ENCODE measurements at places on chromosomes 11 and 22.
A peak's percentile ranks its signal among the peaks of the same experiment; 100 is the strongest.

DNA sequence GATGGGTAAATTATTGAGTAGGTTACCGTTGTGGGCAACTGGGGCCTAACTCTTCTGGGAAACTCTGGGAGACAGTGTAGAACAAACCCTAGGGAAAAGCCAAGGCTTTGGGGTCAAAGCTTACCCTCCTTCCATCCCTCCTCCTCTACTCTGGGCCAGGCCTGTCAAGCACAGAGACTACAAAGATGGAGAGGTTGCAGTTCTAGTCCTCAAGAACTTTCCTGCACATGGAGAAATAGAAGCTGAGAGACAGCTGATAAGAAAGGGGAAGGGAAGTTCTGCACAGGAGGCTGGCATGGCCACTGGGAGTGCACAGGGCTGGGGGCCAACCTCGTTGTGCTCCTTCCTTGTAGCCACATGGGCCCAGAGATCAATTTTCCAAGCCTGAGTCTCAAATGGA, 67.2 kb upstream of the ALX4 start:
- DNase-seq, result no peak

DNA sequence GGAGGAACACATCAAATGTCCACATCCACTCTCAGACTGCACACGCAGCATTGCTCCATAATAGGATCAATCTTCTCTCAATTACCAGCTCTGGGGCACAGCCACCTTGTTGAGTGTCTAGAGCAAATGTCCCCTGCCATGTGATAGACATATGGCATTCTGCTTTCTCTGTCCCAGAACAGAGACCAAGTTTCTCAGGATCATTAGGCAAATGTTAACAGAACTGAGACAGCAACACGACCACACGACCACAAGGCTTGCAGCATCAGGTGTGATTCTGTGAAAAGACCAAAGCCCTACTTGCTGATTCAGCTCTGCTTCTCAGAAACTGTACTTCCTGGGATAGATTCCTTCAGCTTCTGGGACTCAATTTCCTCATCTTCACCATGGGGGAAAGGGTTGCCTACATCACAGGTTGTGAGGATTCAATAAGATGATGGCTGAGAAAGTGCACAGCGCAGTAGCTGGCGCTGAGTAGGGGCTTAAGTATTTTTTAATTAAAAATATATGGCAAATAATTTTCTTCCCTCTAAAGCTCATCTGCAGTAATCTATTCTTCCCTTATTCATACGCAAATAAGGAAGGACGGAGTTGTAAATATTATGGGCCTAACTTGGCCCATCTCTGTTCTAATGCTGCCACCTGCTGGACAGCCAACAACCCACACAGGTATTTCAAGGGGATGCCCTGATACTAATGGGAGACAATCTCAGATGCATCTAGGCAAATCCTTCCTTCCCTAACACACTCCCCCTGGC, 54.3 kb upstream of the USP47 start:
- DNase-seq, result peak; percentile 73

DNA sequence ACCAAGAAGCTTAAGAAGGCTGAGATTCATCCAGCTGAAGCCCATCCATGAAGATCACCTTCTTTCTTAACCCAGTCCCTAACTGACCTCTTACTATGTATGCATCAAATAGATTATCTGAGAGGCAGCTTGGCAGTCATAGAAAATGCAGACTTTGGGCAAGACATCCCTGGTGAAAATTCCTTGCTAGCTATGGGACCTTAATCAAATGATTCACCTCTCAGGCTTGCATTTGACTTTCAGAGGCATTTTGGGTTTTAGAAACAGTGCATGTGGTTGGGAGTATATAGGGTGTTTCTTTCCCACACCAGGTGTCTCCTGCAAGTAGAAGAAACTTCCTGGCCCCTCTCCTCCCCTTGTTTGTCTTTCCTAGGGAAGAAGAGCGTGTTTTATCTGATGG, 188.5 kb upstream of the ISX start:
- no peak for DNase-seq

DNA sequence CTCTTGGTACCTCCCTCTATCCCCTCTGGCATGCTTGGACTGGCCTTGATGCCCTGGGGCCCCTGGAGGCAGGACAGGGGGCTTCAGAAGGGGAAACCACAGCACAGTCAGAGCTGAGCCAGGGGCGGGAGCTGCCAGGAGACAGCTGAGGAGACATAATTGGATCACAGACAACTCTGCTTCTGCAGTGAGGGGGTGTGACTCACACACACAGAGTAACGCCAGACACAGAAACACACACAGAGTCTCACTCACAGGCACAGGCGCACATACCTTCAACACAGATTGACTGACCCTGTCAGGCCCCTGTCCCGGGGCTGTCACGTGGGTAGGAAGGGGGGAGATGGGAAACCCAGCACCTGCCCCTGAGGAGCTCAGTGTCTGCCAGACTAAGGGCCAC, 20.6 kb downstream of the STARD10 start:
- peak; percentile 86 for DNase-seq

GRCh38 chr22:49720279-49720959, 107.3 kb downstream of the BRD1 start:
- DNase-seq, result no peak

GRCh38 chr11:101008961-101009689, 120.5 kb downstream of the PGR start:
- DNase-seq, result no peak

GRCh38 chr22:41524809-41525449, 19.3 kb downstream of the POLR3H start:
- peak; percentile 59 for DNase-seq

DNA sequence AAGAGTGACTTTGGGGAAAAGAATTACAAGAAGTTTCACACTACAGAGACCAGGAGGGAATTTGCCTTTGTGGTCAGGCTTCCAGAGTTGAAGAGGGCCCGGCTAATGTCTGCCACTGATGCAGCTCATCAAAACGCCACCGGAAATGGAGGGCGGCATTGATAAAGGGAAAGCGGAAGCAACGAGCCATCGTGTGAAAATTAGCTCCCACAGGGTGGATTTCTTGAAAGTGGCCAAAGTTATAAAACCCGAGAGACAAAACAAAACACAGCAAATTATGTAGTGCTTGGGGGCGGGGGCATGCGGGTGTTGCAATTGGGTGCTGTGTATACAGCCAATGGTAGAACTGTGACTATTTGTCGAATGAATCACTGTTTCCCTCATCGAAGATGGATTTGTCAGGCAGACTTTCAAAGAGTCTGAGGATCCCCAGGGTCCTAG, 113.0 kb downstream of the ADAMTS15 start:
- DNase-seq, result peak; percentile 56

GRCh38 chr11:13362596-13363109, 85.1 kb downstream of the BMAL1 start:
- no peak for DNase-seq

DNA sequence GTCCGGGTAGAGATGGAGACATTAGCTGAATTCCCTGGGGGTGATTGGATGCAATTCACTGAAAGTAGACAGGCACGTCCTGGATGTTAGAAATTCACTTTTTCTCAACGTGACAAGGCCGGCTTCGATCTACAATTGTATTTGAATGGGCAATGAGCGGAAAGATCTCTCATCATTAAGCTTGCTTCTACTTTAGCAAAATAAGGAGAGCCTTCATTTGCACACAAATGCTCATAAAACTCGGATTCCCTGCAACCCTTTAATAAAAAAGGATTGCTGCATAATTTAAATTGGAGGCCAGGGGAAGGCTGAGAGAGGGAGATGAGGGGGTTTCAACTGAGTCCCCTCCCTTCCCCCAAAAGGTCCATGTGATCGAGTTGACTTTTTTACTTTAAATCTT, 10.6 kb upstream of the PAX6 start:
- no peak for DNase-seq

DNA sequence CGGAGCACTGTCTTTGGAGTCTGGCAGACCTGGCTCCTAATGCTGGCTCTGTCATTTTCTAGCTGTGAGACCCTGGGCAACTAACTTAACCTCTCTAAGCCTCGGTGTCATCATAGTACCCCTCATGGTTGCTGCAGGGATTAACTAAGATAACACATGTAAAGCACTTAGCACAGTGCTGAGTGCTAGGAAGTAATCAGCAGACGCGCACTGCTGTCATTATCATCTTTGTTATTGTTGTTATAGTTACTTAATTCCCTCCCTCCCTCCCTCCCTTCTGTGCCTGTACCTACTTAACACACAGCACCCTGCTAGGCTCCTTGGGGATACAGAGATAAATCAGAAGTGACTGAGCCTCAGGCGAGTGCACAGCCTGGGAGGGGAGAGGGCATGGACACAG, 104.7 kb upstream of the PITPNB start:
- no peak for DNase-seq

DNA sequence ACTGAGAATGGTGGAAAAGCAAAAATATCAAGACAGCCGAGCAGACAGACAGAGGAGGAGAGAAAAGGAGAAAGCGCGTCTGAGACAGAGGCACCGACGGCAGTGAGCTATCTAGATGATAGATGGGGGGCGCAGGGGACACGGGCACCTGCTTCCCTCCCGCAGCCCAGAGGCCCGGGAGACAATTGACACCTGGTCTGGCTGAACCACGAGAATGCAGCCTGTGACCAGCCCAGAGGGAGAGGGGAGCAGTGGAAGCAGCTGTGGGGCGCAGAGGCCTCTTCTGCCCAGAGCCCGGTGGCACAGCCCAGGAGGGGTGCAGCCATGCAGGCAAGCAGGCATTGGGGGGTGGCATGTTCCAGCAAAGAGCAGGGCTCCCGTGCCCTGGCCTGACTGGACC, 48.2 kb downstream of the ELFN2 start:
- no peak for DNase-seq

- DNase-seq, result peak; percentile 51
Observed at GRCh38 chr22:49959782-49960158, 802 bp upstream of the PIM3 start.

- no peak for DNase-seq
Observed at GRCh38 chr11:106217456-106217855, 140.0 kb downstream of the AASDHPPT start.

GRCh38 chr11:76732643-76733042, 50.5 kb upstream of the TSKU start:
- no peak for DNase-seq

- no peak for DNase-seq
Observed at GRCh38 chr11:43694477-43694876, 13.9 kb downstream of the HSD17B12 start.

DNA sequence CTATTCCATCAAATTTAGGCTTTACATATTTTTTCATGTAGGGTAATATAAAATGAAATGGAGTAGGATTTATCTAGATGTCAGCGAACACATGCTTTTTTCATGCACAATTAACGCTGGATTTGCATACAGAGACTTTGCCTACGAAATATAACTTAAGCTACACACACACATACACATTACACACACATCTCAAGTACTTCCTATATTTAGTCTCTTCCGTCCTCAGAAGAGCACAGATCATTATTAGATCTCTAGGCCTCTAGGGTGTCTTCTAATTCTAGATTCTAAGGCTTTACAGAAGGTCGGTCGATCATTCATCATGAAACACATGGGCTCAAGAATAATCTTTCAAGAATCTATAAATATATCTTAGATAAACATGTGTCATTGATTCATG, 3.8 kb upstream of the MS4A13 start:
- DNase-seq, result no peak

- DNase-seq, result peak; percentile 83
Observed at GRCh38 chr11:71988050-71988449, 10.7 kb upstream of the IL18BP start.

GRCh38 chr22:23090457-23090835, 20.1 kb downstream of the GNAZ start:
- no peak for DNase-seq

DNA sequence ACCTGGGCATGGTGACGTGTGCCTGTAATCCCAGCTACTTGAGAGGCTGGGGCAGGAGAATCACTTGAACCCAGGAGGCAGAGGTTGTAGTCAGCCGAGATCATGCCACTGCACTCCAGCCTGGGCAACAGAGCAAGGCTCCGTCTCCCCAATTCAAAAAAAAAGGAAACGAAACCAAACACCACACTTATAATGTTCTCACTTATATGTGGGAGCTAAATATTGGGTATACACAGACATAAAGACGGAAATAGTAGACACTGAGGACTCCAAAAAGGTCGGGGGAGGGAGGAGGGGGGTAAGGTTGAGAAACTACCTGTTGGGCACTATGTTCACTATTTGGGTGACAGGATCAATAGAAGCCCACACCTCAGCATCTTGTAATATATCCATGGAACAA, 94.3 kb downstream of the GAB2 start:
- no peak for DNase-seq

GRCh38 chr11:44025727-44026126, 22.1 kb upstream of the ACCSL start:
- DNase-seq, result no peak

- no peak for DNase-seq
Observed at GRCh38 chr11:83153764-83154163, 3.2 kb upstream of the PCF11 start.

GRCh38 chr22:39777716-39778454, 115.7 kb downstream of the ENTHD1 start:
- no peak for DNase-seq

DNA sequence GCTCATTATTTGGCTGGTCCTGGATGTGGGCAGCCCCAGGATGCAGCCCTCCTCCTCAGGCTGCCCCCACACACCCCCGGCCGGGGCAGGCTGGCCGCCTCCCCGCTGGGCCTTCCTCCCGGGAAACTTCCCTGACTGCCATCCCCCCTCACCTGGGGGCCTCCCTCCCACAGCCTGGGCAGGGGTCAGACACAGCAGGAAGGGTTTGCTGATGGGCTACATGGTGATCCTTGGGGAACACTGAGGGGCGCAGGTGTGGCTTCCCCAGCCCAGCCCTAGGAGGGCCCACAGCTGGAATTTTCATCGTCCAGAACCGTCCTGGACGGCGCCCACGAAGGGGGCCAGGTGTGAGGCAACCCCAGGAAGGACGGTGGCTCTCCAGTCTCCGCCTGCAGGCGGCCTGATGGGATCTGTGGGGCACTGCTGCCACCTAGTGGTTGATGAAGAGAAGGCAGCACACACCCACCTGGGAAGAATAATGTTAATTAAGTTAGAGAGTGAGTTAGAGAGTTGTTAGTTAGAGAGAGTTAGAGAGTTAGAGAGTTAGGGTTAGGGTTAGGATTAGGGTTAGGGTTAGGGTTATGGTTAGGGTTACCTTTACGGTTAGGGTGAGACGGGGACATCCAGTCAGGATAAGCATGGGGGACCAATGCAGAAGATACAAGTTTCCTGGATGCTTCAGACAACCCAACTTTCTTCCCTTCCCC, 75.9 kb upstream of the PRR5 start:
- DNase-seq, result peak; percentile 48

GRCh38 chr11:101446238-101446637, 137.6 kb downstream of the TRPC6 start:
- peak; percentile 40 for DNase-seq

GRCh38 chr11:134236834-134237556, 12.5 kb downstream of the VPS26B start:
- no peak for DNase-seq

DNA sequence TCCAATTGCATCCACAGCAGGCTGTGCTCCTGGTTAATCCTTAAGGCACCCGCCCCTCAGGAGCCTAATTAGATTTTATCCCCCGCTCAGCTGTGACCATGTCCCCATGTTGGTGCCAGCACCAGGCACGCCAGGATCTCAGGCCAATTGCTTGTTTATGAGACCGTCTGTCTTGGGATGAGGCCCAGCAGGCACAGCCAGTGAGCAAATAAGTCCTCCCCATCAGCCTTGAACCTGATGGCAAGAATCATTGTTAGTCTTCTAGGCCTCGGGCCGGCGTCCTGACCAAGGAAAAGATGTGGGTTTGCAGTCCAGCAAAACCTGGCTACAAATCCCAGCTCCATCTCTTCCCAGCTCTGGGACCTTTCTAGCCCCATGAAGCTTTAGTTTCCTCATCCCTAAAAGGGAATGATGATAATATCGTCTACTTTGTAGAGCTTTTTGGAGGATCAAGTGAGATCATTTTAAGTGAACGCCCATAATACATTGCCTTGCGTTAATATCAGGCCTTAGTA, 57.3 kb downstream of the TP53I11 start:
- DNase-seq, result no peak

- DNase-seq, result no peak
Observed at GRCh38 chr11:133553885-133554740, 21.8 kb upstream of the OPCML start.
